ENCODE measurements at places on chromosomes 11 and 22.

- no peak for DNase-seq
Measured at GRCh38 chr22:26766510-26767350, 109.3 kb downstream of the MIAT start.

DNA sequence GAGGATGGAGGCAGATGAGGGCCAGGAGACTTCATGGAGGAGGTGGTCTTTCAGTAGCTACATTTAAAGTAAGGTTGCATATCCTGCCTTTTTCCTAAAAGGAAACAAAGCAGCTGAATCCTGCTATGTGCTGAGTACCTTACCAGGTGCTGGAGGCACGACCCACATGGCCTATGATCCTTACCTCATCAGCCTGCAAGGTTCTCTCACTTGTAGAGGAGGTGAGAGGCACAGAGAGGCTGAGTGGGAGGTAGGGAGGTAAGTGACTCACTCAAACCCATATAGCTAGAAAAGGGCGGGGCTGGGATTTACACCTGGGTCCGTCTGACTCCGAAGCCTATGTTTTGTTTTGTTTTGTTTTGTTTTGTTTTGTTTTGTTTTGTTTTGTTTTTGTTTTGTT, 75.8 kb downstream of the BUD13 start:
- no peak for DNase-seq

- no peak for DNase-seq
Measured at GRCh38 chr11:31780078-31780477, 31.0 kb downstream of the PAX6 start.

GRCh38 chr22:39603345-39603744, 32.8 kb downstream of the CACNA1I start:
- DNase-seq = no peak

DNA sequence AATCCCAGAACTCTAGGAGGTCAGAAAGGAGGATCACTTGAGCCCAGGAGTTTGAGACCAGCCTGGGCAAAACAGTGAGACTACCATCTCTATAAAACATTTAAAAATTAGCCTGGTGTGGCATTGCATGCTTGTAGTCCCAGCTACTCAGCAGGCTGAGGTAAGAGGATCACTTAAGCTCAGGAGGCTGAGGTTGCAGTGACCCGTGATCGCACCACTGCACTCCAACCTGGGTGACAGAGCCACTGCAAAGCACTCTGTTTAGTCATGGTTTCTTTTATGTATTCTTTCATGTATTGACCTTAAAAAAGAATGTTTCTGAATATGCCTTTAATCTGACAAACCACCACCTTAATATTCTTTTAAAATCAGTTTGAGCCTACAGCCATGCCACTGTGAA, 52.2 kb downstream of the BIRC2 start:
- no peak for DNase-seq

- no peak for DNase-seq
Measured at GRCh38 chr11:62390237-62390636, 28.6 kb upstream of the SCGB1A1 start.

GRCh38 chr11:61974766-61975631, 7.6 kb upstream of the FTH1 start:
- no peak for DNase-seq

GRCh38 chr11:119085437-119085847, 761 bp downstream of the HMBS start:
- no peak for DNase-seq
